Karpas-422 (cell line): ENCODE measurements at places on chromosomes 2 and 18. TPM values are rescaled to one million over a fixed set of nuclear protein-coding genes. Genes with fewer than 3 reads are reported as not detected.
A peak's percentile ranks its signal among the peaks of the same experiment; 100 is the strongest.

DNA sequence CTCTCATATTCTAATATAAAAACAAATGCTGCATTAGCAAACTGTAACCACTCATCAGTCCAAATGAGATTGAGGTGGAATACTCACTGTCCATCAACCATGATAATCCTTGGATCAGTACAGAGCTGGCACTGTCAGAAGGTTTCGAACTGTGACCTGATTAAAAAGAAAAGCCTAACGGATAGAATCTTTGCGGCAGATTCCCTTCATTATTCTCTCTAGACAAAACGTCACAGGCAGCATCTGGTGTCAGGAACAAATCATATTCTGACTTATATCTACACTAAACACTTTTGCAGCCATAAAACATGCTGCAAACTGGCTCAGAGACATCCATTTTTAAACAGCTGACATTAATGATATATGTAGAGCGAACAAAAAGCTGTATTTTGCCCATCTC is 677.7 kb upstream of the NXPH2 start:
- H3K27ac ChIP-seq: no peak overlapping the region
- DNase-seq: no peak
- no peak overlapping the region for H3K4me3 ChIP-seq
- H3K4me1 ChIP-seq: no peaks in the 10 kb centered on the region

DNA sequence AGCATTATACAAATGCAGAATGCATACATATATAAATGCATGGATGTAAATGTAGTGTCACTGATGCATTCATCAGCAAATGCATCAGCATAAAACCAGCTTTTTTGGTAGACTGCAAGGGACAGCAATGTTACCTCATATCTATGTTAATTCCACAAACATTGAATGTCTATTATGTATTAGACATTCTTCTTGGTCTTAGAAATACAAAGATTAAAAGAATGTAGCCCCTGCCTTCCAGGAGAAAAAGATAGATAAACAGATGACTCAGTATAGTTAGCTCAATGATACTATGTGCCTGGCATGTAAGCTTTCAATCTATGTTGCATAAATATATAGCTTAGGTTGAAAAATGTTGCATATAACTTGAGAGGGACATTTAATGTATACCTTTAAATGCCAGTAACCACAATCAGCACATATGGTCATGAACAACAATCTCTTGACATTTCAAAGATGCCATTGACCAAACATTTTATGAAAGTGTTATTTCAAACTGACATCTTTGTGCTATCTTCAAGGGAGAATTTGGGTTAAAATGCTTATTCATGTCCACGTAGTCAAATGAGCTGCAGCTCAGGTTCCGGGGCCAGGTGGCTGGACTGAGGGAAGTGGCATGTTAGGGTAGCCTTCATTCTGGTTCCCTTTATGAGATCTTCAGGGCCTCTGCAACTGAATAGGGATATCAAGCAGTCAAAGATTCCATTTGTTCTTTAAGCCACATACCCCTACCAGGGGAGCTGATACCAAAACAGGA is 45.2 kb upstream of the GCG start:
- no peaks in the 10 kb centered on the region for H3K4me1 ChIP-seq
- no peak for DNase-seq
- no peaks in the 10 kb centered on the region for H3K27me3 ChIP-seq
- H3K4me3 ChIP-seq: no peak overlapping the region
- no peak overlapping the region for H3K27ac ChIP-seq

The DNAJC5G gene
- total RNA-seq: not detected in 2 replicates

DNA sequence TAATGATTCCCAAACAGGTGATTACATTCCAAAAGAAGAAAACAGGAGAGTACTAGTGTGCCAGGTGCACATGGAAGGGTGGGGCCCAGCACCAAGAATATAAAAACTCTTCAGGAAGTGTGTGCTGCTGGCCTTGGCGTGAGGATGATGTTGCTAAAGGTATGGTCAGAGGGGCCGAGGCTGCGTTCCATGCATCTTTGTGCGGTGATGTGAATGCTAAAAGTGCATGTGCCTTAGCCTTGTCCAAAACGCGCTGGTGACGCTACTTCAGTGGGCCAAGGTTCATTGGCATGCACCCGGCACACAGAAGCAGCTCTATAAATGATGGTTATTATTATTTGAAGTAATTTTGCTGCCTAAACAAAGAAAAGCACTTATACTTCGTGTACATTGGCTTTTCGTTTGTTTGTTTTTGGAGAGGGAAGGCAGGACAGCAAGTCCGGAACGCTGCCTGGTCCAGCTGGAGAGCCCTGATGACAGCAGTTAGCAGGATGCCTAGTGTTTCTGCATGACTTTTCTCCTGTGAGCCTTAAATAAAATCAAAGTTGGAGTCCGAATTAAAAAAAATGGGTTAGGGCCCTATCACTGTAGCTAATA is 2.9 kb downstream of the ALKAL2 start:
- H3K27ac ChIP-seq: no peak overlapping the region
- no peaks in the 10 kb centered on the region; the same call in 1 of the 2 replicates for H3K36me3 ChIP-seq
- H3K27me3 ChIP-seq: no peaks in the 10 kb centered on the region
- no peak for DNase-seq
- H3K4me1 ChIP-seq: no peaks in the 10 kb centered on the region
- no peak overlapping the region for H3K4me3 ChIP-seq

GRCh38 chr2:66683599-66683998 is 248.7 kb downstream of the MEIS1 start:
- H3K27ac ChIP-seq: no peak overlapping the region
- H3K36me3 ChIP-seq: no peaks in the 10 kb centered on the region
- H3K4me1 ChIP-seq: no peaks in the 10 kb centered on the region
- no peak overlapping the region for H3K4me3 ChIP-seq

- H3K4me3 ChIP-seq: no peak overlapping the region
- DNase-seq: peak; percentile 63
- H3K4me1 ChIP-seq: no peaks in the 10 kb centered on the region
- no peaks in the 10 kb centered on the region for H3K36me3 ChIP-seq
Observed at GRCh38 chr2:26982102-26982742, 11.8 kb downstream of the MAPRE3 start.

The KANSL3 gene
- 24.7 and 40.6 TPM in 2 replicates for total RNA-seq
